ENCODE measurements at places on chromosomes 3 and 15. TPM values are rescaled to one million over a fixed set of nuclear protein-coding genes. Genes with fewer than 3 reads are reported as not detected.

FBXW12 gene
- not detected for total RNA-seq

GRCh38 chr3:135503760-135504686 lies 461.5 kb upstream of the PPP2R3A start:
- DNase-seq: peak; percentile 37

CCDC39 gene
- not detected for total RNA-seq

- DNase-seq: peak; percentile 80
Measured at GRCh38 chr15:89177633-89178306, 43.6 kb downstream of the RLBP1 start.

DNA sequence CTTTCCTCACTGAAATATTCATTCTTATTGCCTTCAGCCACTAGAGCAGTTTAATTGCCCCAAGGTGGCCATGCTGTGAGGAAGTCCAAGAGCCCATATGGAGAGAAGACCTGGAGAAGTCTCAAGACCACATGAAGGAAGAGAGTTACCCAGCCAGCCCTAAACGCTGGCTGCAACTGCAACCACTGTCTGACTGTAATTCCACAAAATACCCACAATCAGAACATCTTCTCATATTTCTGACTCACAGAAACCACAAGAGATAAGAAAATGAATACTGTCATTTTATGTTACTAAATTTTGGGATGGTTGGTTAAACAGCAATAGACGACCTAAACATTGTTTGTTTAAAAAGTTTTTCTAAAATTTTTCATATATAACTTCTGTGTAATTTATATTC lies 14.7 kb upstream of the SST start:
- DNase-seq: no peak

- no peak for DNase-seq
Measured at GRCh38 chr3:31573036-31573779, 40.5 kb downstream of the STT3B start.

- no peak for DNase-seq
Measured at GRCh38 chr3:77506384-77506783, 466.5 kb downstream of the ROBO2 start.

GRCh38 chr3:4207672-4208071 lies 95.5 kb upstream of the SETMAR start:
- DNase-seq: no peak

RYR3 gene
- not detected for total RNA-seq

DNA sequence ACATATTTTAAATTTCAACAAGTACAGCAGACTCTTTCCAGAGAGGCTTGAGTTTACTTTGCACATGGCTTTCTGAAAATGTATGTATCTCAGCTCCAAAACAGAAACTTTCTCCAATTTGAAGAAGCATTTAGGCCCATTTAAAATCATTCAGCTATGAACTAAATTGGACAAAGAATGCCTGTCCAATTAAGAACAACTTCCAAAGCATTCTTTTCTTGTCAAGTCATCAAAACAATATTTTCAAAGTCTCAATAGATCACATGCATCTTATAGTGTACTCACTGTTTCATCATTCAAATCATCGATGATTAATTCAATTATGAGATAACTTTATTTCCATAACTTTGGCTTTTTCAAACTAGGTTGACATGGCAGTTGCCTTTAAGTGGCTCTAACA lies 95.2 kb downstream of the KBTBD8 start:
- DNase-seq: no peak

DNA sequence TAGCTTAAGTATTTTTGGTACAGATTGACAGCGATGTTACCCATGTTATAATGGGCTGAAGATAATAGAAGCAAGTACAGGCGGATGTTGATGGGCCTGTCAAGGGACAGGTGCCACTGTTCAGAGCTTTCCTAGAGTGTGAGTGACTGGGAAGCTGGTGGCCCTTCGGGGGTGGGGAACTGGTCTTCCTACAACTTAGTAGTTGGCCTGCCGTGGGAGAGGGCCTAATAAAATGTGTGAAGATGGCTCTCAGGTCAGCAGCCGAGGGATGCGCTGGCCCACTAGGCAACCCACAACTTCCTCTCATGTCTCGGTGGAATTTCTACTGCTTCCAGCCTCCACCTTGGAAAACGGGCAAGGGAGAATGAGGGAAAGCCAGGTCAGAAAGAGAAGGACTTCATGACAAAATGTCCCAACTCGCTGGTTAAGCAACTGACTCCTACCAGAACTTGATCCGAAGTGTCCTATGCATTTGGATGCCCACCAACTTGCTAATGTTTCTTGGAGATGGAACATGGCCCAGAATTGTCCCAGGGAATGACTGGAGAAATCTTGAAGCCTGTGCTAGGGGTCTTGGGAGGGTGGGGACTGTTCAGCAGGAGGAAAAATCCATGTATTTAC lies 1.4 kb downstream of the GYG1 start:
- DNase-seq: no peak

DNA sequence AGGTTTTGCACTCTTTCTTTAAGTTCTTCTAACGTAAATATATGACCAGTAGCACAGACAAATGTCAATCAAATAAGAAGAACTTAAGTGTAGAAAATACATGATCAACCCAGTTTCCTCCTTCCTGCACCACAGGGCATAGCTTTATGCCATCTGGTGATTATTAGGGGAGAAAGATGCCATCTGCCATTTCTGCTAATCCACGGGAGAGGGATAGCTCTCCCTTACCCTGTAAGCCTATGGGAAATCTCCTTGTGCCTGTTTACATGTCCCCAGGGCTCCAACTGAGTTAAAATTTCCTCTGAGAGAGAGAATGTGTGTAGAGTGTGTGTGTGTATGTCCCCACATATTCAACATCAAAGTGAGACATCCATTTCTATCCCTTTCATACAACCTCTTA lies 135.9 kb downstream of the RSL24D1 start:
- DNase-seq: no peak

DLL4 gene
- total RNA-seq: not detected

CISH gene
- total RNA-seq: 308 TPM

GRCh38 chr3:171390051-171390941 lies 69.9 kb downstream of the TNIK start:
- DNase-seq: no peak

COL8A1 gene
- 0.07 TPM for total RNA-seq

NPRL2 gene
- total RNA-seq: 40.8 TPM

DNA sequence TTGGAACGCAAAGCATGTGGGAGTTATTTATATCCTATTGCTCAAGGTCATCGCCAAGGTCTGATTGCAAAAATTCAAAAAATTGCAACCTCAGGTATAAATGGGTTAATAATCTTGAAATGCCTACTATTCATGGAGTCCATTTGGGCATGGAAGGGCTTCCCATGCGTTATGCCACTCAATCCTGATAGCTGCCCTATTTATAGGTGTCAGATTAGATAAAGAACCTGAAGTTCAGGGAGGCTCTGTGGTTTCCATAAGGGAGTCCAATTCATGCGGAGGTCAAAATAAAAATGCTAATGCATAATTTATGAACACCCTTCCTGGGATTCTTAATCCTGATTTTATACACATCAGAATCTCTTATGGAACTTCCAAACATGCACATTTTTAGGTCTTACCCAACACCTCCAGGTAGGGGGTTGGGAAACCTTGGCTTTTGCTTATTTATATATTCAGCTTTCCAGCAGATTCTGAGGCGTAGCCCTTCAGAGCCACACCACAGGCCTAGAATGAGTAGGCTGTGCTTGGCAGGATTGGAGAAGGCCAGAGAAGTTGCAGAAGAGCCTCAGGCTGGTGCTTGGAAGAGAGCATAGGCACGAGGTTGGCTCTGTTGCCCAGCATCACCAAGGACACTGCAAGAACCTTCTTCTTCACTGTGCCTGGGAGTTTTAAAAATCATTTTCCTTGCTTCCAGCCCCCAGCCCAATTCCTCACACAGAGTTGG lies 324.4 kb upstream of the CFAP20DC start:
- no peak for DNase-seq

DNA sequence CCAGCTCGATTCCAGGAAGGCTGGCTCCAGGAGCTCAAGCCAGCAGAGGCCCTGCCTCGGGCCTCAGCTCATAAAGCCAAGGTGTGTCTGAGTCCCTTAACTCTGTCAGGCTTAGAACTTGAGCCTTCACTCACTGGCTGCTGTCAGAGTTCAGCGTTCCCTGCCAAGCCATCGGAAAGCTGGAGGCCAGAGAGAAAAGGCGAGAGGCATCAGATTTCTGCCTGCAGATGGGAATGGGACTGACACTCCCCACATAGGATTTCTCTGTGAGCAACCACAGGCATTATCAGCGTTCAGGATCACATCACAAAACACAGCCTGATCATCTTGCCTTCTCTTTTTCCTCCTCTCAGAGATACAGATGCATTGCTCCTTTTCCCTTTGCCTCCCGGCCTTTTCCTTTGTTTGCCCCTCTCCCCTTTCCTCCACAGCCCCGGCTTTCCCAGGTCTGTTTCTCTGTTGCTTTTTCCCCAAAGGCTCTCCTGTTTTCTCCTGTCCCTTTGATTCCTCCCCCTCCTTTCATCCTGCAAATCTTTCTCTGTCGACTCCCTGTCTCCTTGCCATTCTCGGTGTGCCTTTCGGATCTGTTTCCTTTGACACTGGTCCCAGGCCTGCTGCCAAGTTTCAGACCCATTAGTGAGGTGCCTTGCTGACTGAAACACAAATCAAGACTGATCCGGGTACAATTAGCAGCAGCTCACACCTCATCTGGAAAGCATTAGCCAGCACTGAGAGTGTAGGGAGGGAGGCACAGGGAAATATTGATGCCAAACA lies 44.5 kb upstream of the BOC start:
- DNase-seq: no peak

RRP9 gene
- 25.1 TPM for total RNA-seq

GXYLT2 gene
- not detected for total RNA-seq

- no peak for DNase-seq
Measured at GRCh38 chr15:41941644-41942415, 30.5 kb downstream of the EHD4 start.

RTP4 gene
- 19.4 TPM for total RNA-seq

- no peak for DNase-seq
Measured at GRCh38 chr3:161474741-161475140, 21.9 kb upstream of the OTOL1 start.

GRCh38 chr3:129975705-129976048 lies 1.2 kb downstream of the TRH start:
- DNase-seq: no peak
